NCI-H510A (cell line): ENCODE measurements at places on chromosomes 5 and 9.

DNA sequence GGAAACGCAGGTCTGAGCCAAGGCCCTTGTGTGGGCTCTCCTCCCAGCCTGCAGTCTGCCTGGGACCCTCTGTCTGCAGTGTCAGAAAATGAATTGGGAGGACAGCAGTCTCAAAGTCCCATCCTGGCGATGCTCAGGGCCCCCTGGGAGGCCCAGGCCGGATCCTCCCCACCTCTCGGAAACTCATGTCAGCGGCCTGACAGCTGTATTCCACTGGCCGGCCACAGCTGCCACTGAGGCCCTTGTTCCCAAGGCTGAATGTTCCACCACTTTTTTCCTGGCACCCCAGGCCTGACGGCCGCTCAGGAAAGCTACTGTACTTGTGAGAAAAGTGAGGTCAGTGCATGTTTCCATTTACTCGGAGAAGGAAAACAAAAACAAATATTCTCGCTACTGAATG lies 180.0 kb downstream of the FGF18 start:
- DNase-seq, result no peak

DNA sequence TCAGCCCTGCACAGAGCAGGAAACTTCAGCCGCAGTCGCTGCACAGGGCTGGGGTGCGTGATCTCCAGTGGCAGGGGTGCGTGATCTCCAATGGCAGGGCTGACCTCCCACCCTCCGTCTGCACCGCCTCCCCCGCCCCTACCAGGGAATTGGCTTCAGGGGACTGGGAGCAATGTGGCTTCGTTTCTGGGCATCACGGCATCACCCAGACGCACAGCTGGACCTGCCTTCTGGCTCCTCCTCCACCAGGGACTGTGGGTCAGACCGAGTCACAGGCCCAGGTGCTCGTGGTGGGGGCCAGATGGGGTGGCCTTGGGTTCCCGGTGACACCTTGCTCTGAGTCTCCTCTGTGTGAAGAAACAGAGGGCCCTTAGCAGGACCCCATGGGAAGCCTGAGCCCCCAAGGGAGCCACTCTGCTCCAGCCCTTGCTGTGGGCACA lies 51.1 kb downstream of the AHRR start:
- DNase-seq, result no peak

GRCh38 chr5:16321284-16321683 lies 141.7 kb upstream of the MARCHF11 start:
- DNase-seq, result no peak

GRCh38 chr5:164799391-164799790 lies 1294.0 kb downstream of the MAT2B start:
- DNase-seq, result no peak

DNA sequence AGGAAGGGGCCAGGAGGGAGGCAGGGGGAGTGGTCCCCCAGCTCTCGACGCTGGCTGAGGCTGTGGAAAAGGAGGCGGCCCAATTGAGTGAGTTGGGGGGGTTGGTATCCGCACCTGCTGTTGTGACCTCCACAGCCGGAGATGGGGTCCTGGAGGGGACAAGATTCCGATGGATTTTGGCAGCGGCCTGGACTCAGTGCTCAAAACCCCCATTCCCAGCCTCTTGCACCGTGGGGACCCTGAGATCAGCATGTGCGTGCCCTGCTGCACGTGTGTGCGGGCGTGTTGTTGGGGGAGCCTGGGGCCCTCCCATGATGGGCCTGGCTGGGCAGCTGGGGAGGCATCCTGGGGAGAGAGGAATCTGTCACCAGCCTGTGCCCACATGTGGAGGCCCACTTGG lies 15.0 kb downstream of the CNTFR start:
- no peak for DNase-seq

GRCh38 chr5:93800988-93801811 lies 59.8 kb upstream of the POU5F2 start:
- peak; percentile 17 for DNase-seq

GRCh38 chr5:173011566-173011965 lies 28.0 kb downstream of the ATP6V0E1 start:
- DNase-seq, result no peak

GRCh38 chr9:126415741-126416370 lies 89.2 kb downstream of the MVB12B start:
- DNase-seq, result peak; percentile 49

- no peak for DNase-seq
Observed at GRCh38 chr5:180823346-180823745, 20.7 kb upstream of the MGAT1 start.
